ENCODE measurements at places on chromosomes 2 and 18.

DNA sequence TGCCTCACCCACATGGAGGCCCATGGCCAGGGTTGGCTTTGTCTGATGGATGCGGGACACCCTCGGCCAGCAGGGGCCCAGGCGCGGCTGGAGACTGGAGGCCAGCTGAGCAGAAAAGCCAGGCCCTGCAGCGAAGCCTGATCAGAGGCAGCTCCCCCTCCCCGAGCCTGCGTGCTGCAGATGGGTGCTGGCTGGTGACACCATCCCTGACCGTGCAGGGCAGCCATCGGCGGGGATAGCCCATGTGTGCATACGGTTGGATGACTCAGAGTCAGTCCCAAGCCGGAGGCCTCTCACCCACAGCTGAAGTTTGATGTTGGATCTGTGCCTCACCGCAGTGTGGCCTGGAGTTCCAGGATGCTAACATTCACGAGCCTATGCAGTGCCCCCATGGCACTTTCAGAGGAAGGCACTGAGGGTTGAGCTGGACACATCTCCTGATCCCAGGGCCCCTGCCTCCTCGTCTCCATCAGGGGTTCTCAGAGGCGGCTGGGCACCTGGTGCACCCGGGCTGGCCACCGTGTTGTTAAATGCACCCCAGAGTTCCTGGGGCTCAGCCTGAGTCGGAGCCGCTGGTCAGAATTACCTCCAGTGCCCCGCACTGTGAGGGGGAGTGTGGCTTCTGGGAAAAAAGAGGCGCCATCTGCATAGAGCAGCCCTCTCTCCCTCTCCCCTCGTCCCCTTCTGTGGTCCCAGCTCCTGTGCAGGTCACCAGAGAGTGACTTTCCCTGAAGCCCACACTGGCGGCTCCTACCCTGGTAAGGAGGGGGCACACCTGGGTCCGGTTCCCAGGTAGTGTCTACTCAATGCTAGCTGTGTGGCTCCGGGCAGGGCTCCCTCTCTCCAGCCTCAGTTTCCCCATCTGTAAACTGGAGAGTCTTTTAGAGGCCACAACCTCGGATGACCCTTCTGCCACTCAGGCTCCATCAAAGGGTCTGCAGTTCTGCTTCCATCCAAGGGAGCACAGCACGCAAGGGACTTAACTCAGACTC lies 19.4 kb upstream of the KIF1A start:
- DNase-seq: no peak

GRCh38 chr2:242043538-242044312 lies 174.2 kb downstream of the RTP5 start:
- DNase-seq: no peak

DNA sequence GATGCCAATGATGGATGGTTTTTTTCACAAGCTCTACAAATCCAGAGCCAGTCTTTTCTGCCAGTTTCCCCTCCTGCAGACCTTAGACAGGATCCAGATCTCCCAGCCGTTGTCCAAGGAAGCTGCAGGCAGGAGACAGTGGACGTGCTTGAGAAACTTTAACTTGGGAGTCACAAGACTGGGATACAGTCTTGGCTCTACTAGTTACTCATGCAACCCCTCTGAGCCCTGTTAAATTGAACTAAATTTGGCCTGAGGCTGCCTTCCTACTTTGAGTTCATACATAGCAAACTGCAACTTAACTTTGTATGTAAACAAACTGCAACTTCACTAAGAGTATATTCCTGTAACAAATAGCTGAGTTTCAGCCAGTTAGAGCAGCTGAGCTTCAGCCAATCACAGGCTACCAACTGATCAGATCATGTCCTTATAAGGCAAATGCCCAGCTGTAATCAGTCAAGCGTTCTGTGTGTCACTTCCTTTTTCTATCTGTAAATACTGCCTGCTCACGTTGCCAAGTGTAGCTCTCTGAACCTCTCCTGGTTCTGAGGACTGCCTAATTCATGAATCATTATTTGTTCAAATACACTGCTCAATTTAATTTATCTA lies 140.9 kb downstream of the CAPN13 start:
- DNase-seq: peak; percentile 13

GRCh38 chr2:25885933-25886332 lies 7.6 kb upstream of the ASXL2 start:
- no peak for DNase-seq

GRCh38 chr18:62898359-62898758 lies 183.0 kb downstream of the PHLPP1 start:
- no peak for DNase-seq

GRCh38 chr2:40359811-40360210 lies 92.1 kb downstream of the SLC8A1 start:
- DNase-seq: no peak

DNA sequence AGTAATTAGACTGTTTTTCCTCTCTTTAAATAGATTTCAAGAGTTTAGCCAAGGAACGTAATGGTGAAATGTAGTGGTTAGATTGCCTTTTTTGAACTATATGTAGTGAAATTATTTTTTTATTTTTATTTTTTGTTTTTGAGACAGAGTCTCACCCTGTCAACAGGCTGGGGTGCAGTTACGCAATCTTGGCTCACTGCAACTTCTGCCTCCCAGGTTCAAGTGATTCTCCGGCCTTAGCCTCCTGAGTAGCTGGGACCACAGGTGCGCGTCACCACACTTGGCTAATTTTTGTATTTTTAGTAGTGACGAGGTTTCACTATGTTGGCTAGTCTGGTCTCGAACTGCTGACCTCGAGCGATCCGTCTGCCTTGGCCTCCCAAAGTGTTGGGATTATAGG lies 60.8 kb downstream of the BIRC6 start:
- no peak for DNase-seq
